ENCODE measurements at places on chromosomes 6 and 20.
A peak's percentile ranks its signal among the peaks of the same experiment; 100 is the strongest.

- DNase-seq = peak; percentile 100
These were observed 3.1 kb upstream of the GPSM3 start for GRCh38 chr6:32195652-32195901.

GRCh38 chr6:130314271-130314670, 51.5 kb upstream of the TMEM200A start:
- DNase-seq = no peak

- no peak for DNase-seq
These were observed 56.9 kb upstream of the FOXP4 start for GRCh38 chr6:41489120-41489851.

GRCh38 chr6:42429042-42429585, 22.6 kb downstream of the TRERF1 start:
- no peak for DNase-seq

- no peak for DNase-seq
These were observed 426.9 kb downstream of the HTR1B start for GRCh38 chr6:77036400-77036799.

DNA sequence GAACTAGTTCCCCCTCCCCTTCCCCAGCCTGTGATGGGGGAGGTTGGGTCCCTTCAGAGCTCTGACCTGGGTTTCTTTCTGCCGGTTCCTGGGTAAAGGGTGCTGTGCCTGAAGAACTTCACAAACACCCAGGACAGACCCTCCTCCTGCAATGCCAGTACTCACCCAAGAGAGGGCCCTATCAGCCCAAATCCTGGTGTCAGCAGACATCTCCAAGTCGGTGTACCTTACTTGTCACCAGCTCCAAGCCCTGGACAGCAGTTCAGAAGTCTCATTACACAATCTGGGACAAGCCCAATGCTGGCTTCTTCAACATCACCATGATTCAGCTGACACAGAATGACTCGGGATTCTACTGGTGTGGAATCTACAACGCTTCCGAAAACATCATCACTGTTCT, 467 bp downstream of the TREML4 start:
- no peak for DNase-seq

Measured in activated CD8-positive, alpha-beta memory T cell treated with anti-CD3 and anti-CD28 coated beads for 48 hours (primary cell).